ENCODE measurements at places on chromosomes 12 and 14. TPM values are rescaled to one million over a fixed set of nuclear protein-coding genes. Genes with fewer than 3 reads are reported as not detected.

The IKZF4 gene
- 2.2 TPM for total RNA-seq

The HNF1A gene
- 1.3 TPM for total RNA-seq

GRCh38 chr14:23114669-23115038 is 4.4 kb downstream of the CEBPE start:
- H3K27ac ChIP-seq = no peak overlapping the region
- no peak for DNase-seq
- no peak overlapping the region for H3K4me3 ChIP-seq
- no peaks in the 10 kb centered on the region for H3K36me3 ChIP-seq
- H3K4me1 ChIP-seq = no peaks in the 10 kb centered on the region

- DNase-seq = no peak
- H3K4me3 ChIP-seq = no peak overlapping the region
- no peaks in the 10 kb centered on the region for H3K36me3 ChIP-seq
- peak overlapping the region; percentile 35 for H3K27ac ChIP-seq
These were observed 2.9 kb downstream of the RILPL2 start for GRCh38 chr12:123433615-123434014.

DNA sequence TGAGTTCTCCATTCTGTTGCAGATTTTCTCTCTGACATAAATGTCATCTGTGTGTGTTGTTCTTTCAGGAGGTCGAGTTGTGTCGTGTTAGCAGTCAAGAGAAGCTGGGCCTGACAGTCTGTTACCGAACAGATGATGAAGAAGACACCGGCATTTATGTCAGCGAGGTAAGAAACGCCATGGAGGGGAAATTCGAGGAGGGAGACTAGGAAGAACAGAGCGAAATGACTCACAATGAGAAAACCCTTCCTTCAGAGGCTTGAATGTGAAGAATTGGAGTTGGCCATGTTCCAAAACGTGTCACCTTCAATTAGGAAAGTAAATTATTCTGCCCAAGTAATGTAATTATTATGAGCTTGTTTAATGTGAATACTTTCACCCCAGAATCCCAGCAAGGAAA is 364.5 kb downstream of the PDZRN4 start:
- no peak overlapping the region for H3K4me3 ChIP-seq
- no peak overlapping the region for H3K27ac ChIP-seq
- DNase-seq = no peak
- H3K4me1 ChIP-seq = no peaks in the 10 kb centered on the region
- no peaks in the 10 kb centered on the region for H3K27me3 ChIP-seq

GRCh38 chr14:44803239-44803905 is 158.4 kb downstream of the KLHL28 start:
- no peak overlapping the region for H3K27ac ChIP-seq
- H3K4me3 ChIP-seq = no peak overlapping the region
- no peaks in the 10 kb centered on the region for H3K36me3 ChIP-seq
- no peaks in the 10 kb centered on the region for H3K4me1 ChIP-seq
- no peak for DNase-seq

- no peaks in the 10 kb centered on the region for H3K27me3 ChIP-seq
- H3K27ac ChIP-seq = no peak overlapping the region
- H3K4me1 ChIP-seq = no peaks in the 10 kb centered on the region
- DNase-seq = no peak
These were observed 24.9 kb downstream of the BRI3BP start for GRCh38 chr12:125018356-125018755.

DNA sequence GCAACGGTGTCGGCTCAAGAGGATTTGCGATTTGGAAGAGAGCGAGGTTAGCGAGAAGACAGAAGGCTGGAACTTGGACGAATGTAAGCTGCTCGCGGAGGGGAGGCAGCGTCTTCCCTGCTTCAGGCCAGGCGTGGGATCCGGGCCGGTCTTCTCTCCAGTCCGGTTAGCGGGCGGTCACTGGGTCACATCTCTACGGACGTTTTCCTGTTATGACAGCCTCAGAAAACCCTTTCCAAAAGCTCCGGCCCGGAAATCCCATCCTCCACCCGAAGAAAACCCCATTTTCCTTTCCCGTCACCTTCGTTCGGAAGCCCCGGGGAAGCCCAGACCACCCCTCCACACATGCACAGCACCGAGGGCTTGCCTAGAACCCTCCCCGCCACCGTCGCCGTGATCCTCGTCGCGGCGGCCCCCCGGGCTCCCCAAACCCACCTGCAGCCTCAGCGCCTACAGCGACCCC is 268 bp downstream of the NDUFB1 start:
- no peaks in the 10 kb centered on the region for H3K27me3 ChIP-seq
- H3K27ac ChIP-seq = peak overlapping the region; percentile 87
- H3K36me3 ChIP-seq = no peaks in the 10 kb centered on the region
- peak; percentile 25 for DNase-seq
- H3K4me1 ChIP-seq = no peaks in the 10 kb centered on the region
- H3K4me3 ChIP-seq = peak overlapping the region; percentile 94

- no peak overlapping the region for H3K27ac ChIP-seq
- DNase-seq = no peak
- H3K36me3 ChIP-seq = no peaks in the 10 kb centered on the region
- H3K4me1 ChIP-seq = no peaks in the 10 kb centered on the region
- H3K27me3 ChIP-seq = no peaks in the 10 kb centered on the region
- H3K4me3 ChIP-seq = no peak overlapping the region
These were observed 30.5 kb upstream of the GRIP1 start for GRCh38 chr12:66709457-66709773.

DNA sequence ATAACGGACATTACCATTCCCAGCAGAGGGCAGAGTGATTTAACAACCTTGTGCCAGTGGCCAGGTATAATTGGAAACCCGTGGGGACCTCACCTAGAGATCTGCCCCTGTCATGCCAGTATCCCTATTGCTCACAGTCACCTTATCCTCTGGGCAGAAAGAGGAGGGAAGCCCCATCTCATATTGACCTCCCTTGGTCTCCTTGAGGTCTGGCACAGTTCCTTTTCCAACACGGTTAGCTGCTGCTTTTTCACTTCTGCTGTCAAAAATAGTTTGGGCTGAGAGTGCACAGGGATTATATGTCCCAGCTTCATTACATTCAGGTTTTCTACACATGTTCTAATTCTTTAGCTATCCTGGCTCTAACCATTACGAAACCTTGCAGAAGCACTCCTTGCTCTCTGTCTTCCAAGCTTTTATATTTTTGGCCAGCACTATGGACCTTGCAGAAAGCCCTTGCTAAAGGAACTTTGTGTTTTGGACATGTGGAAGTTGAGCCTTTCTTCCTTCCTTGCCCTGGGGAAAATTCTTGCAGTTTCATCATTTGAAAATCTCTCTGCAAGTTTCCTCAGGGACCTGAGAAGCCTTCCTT is 111.7 kb upstream of the MIS18BP1 start:
- DNase-seq = no peak
- H3K4me1 ChIP-seq = no peaks in the 10 kb centered on the region
- H3K4me3 ChIP-seq = no peak overlapping the region

DNA sequence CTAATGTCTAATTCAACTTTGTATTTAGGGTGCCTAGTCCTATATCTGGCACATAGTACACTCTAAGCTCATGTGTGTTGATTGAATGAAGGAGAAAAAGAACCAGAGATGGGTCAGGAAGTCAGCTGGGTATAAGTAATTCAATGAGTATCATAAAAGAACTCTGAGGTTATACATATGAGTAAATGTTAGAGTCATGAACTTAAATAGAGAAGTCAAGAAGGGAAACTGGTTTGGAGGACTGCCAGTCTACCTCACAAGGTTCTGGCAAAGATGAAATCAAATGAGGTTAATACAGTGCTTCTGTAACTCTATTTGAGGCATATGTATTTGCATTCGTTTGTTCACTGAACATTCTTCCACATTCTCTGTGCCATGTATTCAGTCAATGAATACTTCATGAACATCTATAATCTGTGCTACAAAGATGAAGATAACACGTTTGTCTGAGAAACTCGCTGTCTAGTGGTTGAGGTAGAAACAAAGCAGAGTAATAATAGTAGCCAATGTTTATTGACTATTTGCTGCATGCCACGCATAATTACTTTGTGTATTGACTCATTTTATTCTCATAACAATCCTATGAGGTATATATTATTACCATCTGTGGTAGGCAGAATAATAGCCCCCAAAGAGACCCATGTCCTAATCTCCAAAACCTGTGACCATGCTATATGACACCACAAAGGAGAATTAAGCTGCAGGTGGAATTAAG is 88.9 kb downstream of the PTGER2 start:
- no peak for DNase-seq
- no peak overlapping the region for H3K4me3 ChIP-seq
- no peaks in the 10 kb centered on the region for H3K27me3 ChIP-seq
- no peak overlapping the region for H3K27ac ChIP-seq
- no peaks in the 10 kb centered on the region for H3K36me3 ChIP-seq

GRCh38 chr14:85316701-85317410 is 213.1 kb upstream of the FLRT2 start:
- DNase-seq = no peak
- H3K27me3 ChIP-seq = no peaks in the 10 kb centered on the region
- H3K36me3 ChIP-seq = no peaks in the 10 kb centered on the region
- no peak overlapping the region for H3K27ac ChIP-seq
- no peak overlapping the region for H3K4me3 ChIP-seq
